NCI-H2171 (cell line): ENCODE measurements at places on chromosomes 12 and 14.

- no peak for DNase-seq
Observed at GRCh38 chr12:87930033-87930432, 99.2 kb downstream of the C12orf50 start.

GRCh38 chr12:27366621-27367020 lies 34.0 kb downstream of the BMAL2 start:
- no peak for DNase-seq

GRCh38 chr14:104903990-104904389 lies 20.7 kb upstream of the PLD4 start:
- DNase-seq: no peak

DNA sequence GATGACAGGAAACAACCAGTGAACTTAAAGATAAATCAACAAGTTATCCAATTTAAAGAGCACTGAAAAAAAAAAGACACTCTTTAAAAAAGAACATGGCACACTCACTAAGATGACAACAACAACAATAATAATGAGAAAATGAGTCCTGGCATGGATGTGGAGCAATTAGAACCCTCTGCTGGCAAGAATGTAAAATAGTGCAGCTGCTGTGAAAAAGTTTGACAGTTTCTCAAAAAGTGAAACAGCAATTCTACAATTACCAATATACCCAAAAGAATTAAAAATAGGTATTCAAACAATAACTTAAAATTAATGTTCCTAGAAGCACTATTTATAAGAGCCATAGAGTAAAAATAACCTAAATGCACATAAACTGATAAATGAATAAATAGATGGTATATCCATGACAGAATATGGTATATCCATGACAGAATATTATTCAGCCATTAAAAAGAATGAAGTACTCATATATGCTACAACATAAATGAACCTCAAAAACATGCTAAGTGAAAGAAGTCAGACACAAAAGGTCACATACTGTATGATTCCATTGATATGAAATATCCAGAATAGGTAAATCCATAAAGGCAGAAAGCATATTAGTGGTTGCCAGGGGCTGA lies 49.1 kb upstream of the GPHB5 start:
- no peak for DNase-seq

DNA sequence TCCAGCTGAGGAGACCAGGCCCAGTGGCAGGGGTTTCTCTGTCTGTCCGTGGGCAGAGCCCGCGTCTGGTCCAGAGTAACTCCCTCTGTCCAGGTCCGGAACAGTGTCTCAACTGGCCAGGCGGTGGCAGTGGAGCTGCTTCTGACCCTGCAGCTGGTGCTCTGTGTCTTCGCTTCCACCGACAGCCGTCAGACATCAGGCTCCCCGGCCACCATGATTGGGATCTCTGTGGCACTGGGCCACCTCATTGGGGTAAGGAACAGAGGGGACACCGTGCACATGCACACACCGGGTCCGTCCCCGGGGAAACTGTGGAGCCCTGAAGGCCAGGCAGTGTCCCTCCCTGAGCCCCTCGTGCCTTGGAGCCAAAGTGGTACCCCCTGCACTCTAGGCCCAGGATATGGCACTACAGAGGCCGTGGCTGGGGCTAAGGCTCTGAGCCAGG lies 1.5 kb downstream of the AQP6 start:
- no peak for DNase-seq
